ENCODE measurements at places on chromosomes 7 and 10.

DNA sequence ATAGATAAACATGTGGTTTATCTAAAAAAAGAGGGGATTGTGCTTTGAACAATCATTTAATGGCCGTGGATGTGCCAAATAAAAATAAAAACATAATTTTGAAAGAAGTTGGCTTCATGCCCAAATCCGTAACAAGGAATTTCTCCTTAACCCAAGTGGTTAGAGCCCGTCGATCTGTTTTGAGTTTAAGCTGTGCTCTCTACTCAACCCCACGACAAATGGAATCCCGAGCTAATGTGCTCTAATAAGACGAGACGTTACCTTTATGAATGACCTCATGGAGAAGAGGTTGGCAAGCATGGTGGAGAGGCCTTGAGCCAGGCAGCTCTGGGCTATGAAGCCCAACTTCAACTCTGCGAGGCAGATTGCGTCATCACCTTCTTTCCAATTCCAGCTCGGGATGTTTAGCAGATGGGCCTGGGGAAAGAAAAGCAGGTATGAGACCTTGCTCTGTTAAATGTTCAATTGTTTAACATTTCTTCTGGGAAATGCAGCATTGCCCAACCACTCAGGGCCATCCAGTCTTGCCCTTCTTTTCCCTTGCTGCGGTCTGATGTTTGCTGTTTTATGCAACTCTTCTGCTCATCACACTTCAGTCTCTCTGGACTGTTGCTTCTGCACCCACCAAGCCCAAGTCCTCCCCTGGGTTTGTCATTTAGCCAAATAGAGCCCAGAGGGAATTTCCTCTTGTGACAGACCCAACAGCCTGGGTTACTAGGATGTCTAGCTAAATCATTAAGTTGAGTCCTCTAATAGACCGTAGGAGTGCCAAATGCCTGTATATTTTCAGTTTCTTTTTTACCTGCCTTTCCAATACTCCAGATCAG is 564.6 kb downstream of the KCNMA1 start:
- peak; percentile 54 for DNase-seq

- DNase-seq: no peak
Measured at GRCh38 chr7:111438369-111439289, 123.7 kb downstream of the IMMP2L start.

GRCh38 chr10:97230146-97230545 is 44.4 kb upstream of the SLIT1 start:
- DNase-seq: no peak

DNA sequence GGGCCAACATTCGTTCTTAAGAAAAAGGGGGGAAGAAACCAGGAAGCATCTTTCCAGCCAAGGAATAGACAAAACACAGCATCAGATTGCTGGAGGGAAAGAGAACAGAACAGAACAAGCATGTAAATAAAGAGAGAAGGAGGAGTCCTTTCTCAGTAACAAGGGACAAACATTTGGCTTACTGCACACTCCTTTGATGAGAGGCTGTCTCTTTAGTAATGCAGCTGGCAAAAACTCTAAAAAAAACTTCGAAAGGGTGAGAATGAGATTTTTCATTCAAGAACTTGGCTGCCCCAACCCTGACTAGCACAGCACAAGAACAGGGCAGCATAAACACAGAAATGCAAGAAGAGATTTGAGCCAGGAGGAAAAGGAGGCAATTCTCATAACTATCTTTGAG is 38.9 kb upstream of the IL6 start:
- DNase-seq: no peak

DNA sequence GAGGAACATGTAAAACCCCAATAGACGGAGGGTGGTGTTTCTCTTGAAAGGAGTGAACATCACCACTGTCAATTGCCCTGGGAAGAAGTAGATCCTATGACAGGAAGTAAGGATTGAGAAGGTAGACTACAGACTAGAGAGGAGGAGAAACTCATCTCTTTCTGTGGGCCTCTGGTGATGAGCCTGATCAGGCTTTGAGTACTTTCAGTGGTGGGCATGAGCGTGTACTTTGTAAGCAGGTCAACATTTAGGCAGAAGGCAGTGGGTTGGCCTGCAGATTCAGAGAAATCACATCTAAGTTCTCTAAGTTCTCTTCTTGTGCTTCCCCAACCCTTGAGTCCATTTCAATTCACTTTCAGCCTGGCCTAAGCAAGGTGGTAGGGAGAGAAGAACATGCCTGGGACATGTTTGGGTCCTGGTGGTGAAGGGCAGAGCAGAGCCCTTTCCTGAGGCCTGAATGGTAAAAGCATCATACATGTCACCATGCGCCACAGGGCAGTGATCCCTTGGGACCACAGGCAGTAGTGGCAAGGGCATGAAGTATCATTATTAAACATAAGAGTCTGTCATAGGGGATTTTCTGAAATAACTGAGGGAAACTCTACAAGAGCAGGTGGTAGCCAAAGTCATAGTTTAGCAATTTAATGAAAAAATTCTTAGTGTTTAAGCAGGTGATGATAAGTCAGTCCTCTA is 56.4 kb upstream of the ANKRD1 start:
- no peak for DNase-seq

GRCh38 chr10:76763376-76763775 is 874.2 kb downstream of the KCNMA1 start:
- no peak for DNase-seq

All from left cardiac atrium (tissue), 4 donors.